NCI-H1436 (cell line): ENCODE measurements at places on chromosomes 12 and 14.

DNA sequence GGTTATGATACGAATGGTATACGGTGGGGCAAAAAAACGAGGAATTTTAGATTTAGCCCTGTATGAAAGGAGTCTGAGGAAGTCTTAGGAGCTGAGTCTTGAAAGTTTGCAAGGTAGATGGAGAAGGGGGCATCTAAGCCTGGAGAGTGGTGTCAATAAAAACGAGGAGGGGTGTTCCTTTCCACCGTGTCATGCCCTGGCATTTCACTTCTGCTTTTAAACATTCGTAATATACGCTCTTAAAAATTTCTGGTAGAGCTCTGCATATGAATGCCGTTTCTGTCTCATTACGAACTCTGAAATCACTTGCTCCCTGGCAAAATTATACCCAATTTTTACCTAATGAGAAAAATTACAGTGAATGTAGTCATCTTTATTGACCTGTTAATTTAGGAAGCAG, 170.2 kb downstream of the ERC1 start:
- DNase-seq: no peak

DNA sequence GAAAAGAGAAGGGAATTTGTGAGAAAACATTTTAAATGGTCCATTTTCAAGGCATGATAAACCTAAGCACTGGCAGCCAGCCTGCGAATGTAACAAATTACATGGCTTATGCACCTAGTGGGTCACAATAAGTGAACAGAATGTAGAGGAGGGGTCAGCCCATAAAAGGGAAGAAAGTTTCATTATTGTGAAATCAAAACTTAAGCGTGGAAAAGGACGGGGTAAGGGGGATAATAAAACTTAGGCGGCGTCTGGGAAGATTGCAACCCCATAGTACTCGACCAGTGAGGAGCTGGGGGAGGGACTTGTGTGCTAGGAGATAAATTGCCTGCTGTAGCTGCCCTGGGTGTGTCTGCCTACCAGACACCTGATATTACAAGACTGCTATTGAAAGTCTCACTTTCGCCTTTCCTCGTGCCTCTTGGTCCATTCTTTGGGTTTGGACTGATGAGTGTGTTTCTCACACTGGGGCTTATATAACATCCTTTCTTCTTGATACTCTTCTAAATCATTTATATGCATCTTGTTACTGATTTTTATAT, 40.6 kb downstream of the ZDHHC17 start:
- DNase-seq: no peak

GRCh38 chr12:40181490-40181889, 43.3 kb upstream of the LRRK2 start:
- no peak for DNase-seq

DNA sequence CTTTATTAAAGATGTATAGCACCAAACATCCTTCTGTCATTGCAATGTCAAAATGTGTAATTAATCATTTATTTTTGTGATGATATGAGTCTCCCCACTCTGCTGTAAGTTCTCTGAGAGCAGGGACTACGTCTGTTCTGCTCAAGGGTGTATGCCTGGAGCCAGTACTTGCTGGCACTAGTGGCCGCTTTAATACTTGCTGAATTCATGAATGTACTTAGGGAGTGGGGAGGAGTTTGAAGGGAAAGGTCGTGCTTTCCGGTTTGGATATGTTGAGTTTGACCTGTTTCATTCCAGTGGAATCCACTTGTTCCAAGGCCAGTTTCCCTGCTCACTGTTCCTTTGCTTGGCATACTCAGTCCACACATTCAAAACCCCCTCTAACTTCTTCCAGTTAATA, 1.9 kb upstream of the DCAF5 start:
- no peak for DNase-seq

GRCh38 chr12:130754234-130754901, 38.3 kb upstream of the RIMBP2 start:
- DNase-seq: no peak

DNA sequence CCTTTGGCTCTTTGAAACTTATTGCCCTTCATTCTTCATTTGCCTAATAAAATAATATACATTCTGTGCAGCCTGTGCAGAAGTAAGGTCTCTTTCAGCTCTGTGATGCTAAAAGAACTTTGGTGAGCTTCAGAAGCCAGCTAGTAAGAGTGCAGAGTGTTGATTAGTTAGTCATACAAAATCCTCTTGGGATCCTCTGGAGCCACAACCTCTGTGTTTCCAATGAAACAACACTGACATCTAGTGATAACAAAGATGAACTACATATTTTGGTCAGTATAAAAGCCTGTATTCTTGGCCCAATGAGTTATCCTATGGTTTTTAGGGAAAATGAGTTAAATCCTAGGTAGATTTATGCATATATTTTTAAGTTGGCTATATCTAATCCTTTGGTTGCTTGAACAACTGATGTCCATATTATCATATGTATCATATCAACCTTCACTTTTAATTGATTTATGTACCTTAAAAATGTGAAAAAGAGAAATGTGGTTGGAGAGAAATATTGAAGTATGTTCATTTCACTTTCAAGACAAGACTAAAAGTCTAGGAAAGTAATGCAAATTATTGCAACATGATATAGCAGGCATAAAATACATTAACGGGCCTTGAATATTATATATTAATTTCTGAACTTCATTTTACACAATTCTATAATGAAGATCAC, 158.4 kb downstream of the KLHL28 start:
- DNase-seq: peak; percentile 77

DNA sequence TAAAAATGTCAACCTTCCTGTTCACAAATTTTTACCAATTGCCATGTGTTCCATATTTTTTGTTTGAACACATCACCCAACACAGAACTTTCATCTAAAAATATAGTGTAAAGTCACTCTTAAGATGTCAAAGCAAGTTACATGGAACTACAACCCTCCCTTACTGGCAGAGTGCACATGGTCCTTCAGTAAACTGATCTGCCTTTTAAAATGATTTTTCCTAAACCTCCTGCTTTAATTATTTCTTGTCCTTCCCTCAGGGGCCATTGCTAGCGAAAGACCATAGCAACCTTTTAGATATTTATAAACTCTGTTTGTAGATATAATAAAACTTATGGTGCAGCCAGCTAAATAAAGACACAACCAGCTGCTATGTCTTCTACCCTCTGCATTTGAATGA, 255.2 kb upstream of the FAR2 start:
- DNase-seq: no peak

- DNase-seq: no peak
These were observed 197.0 kb upstream of the PKP2 start for GRCh38 chr12:33093534-33093933.

- DNase-seq: no peak
These were observed 47.1 kb downstream of the FLRT2 start for GRCh38 chr14:85576848-85577542.

GRCh38 chr12:106461730-106462129, 104.2 kb downstream of the POLR3B start:
- DNase-seq: no peak

DNA sequence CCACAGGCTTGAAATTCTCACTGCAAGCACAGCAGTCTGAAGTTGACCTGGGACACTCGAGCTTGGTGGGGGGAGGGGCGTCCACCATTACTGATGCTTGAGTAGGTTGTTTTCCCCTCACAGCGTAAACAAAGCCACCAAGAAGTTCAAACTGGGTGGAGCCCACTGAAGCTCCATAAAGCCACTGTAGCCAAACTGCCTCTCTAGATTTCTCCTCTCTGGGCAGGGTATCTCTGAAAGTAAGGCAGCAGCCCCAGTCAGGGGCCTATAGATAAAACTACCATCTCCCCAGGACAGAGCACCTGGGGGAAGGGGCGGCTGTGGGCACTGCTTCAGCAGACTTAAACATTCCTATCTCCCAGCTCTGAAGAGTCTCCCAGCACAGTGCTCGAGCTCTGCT, 31.7 kb upstream of the ST8SIA1 start:
- DNase-seq: no peak

GRCh38 chr12:113854385-113855142, 111.6 kb downstream of the RBM19 start:
- DNase-seq: peak; percentile 67

DNA sequence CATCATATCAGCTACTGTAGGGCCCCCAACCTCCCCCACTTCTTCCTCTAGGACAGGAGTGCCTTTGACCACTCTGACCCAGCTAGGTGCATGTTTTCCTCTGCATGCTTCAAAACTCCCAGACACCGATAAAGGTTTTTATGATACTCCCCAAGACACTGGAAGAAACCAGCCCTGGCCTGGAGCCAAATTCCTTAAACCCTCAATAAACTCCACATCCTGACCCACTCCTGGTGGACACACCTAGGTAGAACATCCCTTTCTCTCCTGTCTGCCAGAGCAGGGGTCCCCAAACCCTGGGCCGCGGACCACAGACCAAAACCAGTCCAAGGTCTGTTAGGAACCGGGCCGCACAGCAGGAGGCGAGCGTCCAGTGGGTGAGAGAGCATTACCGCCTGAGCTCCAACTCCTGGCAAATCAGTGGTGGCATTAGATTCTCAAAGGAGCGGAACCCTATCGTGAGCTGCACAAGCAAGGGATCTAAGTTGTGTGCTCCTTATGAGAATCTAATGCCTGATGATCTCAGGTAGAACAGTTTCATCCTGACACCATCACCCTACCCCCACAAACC, 49.6 kb downstream of the NT5DC3 start:
- DNase-seq: no peak

- no peak for DNase-seq
These were observed 446.9 kb downstream of the ATP23 start for GRCh38 chr12:58388261-58388660.

DNA sequence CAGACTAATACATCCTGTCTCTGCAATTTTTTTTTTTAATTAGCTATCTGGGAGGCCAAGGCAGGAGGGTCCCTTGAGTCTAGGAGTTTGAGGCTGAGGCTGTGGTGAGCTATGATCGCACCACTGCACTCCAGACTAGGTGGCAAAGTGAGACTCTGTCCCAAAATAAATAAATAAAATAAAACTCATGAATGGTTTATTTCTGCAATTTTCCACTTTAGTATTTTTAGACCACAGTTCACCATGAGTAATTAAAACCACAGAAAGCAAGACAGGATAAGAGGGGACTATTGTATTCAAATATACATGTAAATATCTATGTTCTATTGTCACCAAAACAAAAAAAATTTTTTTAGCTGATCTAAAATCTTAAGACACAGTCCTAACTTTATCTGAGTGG, 17.8 kb downstream of the TAOK3 start:
- no peak for DNase-seq

DNA sequence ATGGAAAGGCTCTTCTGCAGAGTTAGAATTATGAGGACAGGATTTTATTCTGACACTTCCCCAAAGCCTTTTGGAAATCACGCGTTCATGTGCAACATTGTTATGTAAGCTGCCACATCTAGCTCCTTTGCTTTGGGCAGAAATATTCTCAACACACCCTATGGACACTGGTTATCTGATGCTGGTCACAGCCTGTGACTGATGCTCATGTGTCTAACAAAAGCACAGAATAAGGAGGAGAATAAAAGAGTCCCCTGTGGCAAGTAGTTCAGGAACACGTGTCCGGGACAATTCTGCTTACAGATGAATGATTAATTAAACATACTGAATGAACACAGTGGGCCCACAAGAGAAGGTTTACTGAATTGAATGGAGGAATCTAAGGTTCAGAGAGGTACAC, 22.1 kb downstream of the FOXN3 start:
- no peak for DNase-seq

DNA sequence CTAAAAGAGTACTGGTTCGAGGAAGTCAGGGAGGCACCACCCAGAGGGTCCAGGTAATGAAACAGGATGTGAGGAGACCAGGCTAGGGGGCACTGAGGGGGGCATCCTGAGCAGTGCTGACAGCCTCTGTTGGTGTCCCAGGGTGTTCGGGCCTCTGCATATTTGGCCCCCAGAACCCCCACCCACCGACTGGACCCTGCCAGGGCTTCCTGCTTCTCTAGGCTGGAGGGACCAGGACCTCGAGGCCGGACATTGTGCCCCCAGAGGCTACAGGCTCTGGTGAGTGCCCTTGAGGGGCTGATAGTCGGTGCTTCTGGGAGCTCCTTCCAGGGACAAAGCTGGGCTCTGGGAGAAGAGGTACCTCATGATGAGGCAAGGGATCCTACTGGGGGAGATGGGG, 2.6 kb downstream of the TROAP start:
- DNase-seq: no peak

- no peak for DNase-seq
These were observed 75.5 kb upstream of the GTF2A1 start for GRCh38 chr14:81295958-81296923.

DNA sequence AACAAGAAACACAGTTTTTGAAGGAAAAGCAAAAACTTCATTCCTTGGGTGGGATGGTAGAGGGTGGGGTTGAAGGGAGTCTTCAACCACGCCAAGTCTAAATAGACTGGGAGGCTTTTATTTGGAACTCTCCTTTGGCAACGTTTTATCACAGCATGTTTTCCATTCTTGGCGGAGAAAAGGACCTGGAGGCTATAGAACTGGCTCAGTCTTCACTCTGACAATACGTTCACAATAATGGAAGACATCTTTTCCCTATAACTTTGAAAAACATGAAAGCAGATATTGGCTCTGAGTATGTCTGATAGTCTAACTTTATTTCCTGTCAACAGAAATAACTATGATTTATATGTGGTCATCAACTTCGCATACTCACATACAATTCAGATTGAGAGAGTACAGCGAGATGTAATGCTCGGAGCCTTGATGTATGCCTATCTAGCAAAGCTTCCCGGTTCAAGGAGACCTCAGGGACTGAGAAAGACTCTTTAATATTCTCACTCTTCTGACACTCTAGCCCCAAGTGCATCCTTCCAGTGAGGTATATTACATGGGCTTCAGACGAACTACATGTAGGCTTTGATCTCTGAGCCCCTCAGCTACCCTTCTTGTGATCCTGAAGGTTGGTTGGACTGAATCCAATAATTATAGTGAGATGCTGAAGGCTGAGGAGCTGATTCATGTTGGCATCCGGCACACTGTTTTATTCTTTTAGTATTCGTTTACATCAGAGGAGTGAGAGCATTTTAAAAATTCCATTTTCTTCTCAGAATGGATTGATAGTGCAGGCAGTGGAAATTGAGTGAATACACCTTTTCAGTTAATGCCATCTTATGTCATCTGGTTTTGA, 14.0 kb downstream of the TMEM30B start:
- no peak for DNase-seq

DNA sequence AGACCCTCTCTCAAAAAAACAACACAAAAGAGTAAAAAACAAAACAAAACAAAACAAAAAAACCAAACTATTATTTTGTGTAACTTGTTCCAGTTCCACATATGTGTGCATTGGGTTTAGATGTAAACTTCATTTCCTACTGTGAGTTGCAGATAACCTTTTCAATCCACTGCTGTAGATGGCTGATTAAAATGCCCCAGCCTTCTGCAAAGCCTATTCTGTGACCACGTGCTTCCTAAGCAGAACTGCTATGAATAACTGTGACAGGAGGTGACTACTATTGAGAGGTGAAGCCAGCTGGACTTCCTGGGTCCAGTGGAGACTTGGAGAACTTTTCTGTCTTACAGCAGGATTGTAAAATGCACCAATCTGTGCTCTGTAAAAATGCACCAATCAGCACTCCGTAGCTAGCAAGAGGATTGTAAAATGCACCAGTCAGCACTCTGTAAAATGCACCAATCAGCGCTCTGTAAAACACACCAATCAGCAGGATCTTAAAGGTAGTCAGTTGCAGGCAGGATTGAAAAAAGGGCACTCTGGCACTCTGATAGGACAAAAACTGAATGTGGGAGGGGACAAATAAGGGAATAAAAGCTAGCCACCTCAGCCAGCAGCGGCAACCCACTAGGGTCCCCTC, 10.3 kb upstream of the ELK3 start:
- no peak for DNase-seq
